Stimulated activated CD8-positive, alpha-beta memory T cell treated with anti-CD3 and anti-CD28 coated beads, Interleukin-4, amount 100 ng/mL, for 1 hour (primary cell): ENCODE measurements at places on chromosomes 3 and 15.

GRCh38 chr3:14523792-14524191 lies 16.4 kb downstream of the GRIP2 start:
- no peak for DNase-seq

DNA sequence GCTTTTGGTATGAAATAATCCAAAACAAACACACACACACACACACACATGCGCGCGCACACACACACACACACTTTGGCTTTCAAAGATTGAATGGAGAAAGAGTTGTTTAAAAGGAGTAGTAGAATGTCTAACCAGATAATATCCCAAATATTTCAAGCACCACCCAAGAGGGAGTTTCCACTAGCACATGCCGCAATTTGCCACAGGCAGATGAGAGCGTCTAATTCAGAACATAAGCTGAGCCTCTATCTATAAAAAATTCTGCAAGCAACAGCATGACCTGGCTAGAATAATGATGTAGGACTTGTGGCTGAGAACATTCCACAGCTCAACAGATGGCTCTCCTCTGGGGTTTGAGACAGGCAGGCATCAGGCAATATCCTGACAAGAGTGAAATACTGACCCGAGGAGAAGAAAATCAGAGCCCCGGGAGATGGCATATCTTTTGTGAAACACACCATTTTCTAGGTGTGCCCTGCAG lies 302.5 kb upstream of the GADL1 start:
- no peak for DNase-seq

DNA sequence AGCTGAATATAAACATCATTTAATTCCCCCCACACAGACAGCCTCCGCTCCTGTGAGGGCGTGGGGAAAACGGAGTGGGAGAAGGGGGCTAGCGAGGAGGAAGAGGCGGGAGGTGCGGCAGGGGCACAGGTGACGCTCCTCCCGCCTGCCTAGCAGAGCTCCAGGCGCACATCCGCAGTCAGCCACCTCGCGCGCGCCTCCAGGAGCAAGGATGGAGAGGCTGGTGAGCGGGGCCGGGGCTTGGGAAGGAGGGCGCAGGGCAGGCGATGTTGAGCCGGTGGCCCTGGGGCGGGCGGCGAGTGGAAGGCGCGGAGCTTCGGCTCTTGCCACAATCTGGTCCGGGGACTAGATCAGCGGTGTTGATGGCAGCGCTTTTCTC lies at the start of gene CD200:
Gene CD200 (plus strand): TSS at position 155 of the 379 bp plus-strand sequence. CDS start 57 bp downstream, at position 212.
- no peak for DNase-seq

DNA sequence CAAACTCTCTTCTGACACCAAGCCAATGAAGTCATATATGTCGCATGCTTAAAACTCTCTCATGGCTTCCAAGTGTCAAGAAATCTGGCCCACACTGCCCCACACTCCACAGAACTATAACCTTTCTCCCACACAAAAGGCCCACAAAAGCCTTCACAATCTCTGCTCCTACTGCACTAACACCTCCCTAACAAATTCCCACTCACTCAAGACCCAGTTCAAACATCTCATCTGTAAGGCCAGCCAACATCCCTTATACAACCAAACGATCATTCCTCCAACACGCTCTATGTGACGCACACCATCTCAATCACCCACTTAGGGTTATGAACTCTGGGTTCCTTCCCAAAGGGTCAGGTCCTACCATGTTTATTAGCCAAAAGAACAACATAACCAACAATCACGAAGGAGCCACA lies 13.5 kb downstream of the TBC1D2B start:
- no peak for DNase-seq

DNA sequence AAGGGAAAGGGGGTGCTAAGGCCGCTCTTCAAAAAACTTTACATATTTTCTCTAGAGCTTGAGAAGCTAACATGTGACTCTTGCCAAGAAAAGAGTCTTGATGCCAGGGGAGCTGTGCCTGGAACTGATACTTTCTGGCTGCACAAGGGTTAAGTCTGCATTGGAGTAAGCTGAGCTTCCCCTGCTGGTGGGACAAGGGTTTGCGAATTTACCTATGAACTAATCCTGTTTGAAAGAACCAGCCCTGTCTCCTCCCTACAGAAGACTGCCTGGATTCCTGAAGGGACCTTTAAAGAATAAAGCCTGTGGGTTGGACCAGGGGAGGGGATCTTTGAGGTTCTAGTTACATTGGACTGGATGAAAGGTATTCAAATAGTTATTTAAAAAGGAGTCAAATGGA lies 58.3 kb upstream of the EPHA3 start:
- DNase-seq: no peak

DNA sequence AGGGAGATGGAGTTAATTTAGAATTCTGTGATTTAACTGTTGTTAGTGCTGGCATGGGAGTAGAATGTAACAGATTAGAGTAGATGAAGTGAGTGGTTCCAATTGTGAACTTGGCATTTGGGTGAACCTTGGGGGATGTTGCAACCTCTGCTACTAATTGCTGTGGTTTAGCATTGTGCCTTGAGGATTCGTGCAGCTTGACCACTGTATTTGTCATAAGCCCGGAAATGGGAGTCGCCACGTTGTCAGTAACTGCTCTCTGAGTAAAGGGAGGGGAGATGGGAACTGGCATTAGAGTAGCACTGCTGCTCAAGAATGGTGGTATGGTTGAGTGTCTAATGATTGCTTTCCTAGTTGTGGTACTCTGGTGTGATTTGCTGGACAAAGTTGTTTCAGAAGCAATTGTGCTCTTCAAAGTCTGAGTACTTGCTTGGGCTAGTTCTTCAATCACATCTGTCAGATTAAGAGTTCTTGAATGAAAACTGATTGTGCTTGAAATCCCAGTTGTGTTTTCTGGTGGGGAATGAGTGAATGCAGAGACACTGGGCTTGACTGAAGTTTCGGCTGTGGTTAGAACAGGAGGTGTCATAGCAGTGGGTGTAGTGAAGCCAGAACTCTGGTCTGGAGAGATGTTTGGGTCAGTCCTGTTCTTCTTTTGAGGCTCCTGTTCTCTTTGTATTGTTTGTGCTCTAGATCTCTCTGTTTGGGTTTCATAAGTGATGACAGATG lies 15.4 kb downstream of the IGSF10 start:
- DNase-seq: no peak

DNA sequence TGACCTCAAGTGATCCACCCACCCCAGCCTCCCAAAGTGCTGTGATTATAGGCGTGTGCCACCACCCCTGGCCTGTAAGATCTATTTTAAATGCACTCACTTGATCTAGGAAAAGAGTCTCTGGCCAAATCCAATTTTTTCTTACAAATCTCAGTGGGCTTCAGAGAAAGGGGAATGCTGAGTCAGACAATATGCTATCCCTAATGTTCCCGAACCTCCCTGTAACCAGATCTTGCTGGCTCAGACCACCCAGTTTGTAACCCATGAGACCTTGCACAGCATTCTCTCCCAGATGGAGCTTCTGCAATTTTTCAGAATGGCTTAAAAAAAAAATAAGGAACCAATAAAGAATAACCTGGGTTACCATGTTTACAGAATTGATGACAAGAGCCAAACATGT lies 205.8 kb downstream of the RYR3 start:
- no peak for DNase-seq

- DNase-seq: no peak
Observed at GRCh38 chr3:194730365-194730764, 44.7 kb downstream of the FAM43A start.

DNA sequence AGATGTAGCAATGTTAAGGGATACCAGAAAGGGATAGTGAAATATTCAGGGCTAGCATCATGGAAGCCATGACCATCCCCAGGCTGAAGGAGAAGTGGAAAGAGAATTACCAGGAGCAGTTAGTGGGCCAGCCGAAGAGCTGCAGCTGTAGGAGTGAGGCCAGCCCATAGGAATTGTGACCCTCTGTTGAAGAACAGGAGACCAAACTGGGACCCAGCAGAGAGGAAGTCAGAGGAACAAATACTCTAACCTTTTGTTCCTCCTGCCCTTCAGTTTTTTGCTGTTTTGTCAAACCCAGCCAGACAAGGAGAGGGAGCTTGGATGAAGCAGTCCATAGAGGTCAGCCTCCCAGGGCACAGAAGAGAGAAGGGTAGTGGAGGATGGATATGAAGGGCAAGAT lies 115.4 kb downstream of the CLSTN2 start:
- no peak for DNase-seq

- DNase-seq: no peak
Observed at GRCh38 chr3:171442184-171442583, 18.0 kb downstream of the TNIK start.

DNA sequence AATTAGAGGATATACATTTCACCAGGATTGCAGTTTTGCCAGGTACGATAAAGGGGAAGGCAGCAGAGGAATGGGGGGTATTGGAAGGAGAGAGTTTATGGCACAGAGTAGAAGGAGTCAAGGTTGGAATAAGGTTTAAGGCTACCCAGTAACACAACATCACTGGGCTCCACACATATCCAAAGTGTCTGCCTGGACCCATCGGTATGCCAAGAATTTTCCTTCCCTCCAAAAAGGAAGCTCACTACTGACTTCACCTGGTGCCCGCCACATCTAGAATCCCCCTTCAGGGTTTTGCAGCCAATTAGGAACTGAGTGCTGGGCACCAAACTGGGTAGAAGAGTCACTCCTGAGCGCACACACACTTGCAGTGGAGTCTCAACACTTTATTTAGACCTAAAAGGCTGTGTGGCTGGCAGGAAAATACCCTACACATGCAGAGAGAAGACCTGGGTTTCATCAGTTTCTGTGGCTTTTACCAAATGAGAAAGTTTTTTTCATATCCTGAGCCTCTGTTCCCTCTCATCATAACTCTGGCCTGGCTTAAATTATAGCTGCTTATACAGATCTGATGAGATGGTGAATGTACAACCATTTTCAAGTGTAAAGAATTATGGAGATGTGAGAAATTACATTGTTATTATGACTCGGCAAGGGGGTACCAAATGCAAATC lies 190.8 kb upstream of the LPP start:
- DNase-seq: no peak

DNA sequence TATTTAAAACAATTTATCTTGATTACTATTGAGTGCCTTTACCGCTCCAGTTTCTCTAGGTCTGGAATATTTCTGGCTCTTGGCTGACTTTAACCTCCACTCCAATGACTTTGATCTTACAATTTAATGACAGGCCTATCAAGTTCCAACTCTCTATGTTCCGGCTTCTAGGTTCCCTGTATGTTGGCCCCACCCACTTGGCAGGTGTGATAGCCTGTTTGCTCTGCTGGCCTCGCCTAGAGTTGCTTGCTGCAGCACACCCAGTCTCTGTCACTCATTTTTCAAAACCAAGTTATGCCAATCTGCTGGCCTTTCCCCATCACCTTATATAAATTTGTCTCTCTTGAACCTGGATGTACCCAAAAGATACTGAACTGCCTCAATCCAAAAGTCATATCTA lies 428.0 kb downstream of the ROBO1 start:
- DNase-seq: no peak

DNA sequence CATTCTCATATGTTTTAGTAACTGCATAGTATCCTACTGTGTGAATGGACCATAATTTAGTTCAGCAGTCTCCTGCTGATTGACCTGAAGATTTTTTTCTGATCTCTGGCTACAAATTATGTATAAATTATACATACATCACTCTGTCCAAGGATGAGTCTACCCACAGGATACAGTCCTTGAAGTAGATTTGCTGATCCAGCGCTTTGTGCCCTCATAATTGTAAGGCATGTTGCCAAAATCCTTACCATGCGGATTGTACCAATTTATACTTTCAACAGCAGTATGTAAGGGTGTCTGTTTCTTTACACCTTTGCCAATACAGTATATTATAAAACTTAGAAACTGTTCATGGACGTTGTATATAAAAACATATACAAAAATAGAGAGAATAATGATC lies 46.5 kb downstream of the ACAA1 start:
- DNase-seq: no peak

DNA sequence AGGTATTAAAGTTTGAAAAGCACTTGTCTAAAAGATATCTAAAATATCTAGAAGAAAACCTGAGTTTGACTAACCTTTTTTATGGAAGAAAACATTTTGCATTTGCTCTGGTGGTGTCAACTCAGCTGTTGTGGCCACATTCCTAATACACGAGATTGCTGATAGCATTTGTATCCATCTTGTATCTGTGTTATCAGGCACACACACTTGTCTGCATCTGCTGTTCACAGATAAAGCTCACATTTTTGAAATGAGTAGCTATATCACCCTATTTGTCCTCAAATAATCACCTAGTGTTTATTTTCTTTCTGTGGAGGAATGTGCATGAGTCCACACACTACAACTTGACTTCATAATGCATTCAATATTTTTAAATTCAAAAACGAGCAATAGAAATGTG lies 632.3 kb upstream of the NR2F2 start:
- no peak for DNase-seq

- DNase-seq: no peak
Observed at GRCh38 chr3:27095553-27096222, 273.5 kb downstream of the NEK10 start.

DNA sequence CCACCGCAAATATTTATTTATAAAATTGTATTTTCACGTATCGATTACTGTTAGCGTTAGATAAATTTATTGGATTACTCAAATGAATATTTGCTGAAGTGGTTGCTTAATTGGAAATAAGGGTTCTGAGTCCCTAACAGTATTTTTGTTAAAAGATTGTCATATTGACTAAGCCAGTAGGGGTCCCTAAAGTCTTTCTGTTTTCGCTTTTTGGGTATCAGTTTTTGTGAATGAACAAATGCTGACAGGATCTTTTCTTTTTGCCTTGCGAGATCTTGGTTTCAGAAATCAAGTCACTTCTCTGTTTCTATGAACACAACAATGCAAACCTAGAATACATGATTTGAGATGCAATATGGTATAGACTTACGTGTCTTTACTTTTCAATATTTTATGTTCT lies 7.1 kb downstream of the RAD51 start:
- no peak for DNase-seq

DNA sequence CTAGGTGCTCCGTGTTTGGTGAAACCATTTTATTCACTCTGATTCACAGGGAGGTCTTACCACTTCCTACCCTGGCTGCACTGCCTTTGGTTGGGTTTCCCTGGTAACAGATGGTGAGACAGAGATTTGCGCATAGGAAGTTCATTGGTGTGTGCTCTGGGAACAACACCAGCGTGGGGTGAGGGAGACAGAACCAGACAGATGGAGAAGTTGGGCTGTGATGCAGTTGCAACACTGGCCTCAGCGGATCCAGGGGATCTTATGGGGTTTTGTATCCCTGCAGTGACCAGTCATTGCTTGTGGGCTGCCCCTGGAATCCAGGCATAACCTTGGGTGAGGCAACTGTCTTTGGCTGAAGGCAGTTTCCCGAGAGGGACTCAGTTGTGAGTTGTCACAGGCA lies 12.5 kb upstream of the IL16 start:
- no peak for DNase-seq

DNA sequence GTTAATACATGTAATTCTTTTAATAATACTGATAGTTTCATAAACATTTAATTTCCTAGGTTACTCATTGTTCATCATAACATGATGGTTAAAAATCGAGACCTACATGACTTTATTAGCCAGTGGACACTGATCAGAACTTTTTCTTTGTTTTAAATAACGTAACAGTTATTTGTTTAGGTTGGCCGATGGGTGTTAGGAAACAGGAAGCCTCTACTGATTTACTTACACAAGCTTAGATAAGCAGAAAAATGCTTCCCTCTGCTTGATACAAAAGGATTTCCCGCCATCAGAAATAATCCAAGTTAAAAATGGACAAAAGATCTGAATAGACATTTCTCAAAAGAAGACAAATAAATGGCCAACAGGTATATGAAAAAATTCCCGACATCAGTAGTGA lies 16.6 kb upstream of the APH1B start:
- no peak for DNase-seq
